Stimulated activated CD4-positive, alpha-beta T cell treated with anti-CD3 and anti-CD28 coated beads, Interleukin-15, amount 100 ng/mL, for 1 hour (primary cell): ENCODE measurements at places on chromosomes 6 and 20.

DNA sequence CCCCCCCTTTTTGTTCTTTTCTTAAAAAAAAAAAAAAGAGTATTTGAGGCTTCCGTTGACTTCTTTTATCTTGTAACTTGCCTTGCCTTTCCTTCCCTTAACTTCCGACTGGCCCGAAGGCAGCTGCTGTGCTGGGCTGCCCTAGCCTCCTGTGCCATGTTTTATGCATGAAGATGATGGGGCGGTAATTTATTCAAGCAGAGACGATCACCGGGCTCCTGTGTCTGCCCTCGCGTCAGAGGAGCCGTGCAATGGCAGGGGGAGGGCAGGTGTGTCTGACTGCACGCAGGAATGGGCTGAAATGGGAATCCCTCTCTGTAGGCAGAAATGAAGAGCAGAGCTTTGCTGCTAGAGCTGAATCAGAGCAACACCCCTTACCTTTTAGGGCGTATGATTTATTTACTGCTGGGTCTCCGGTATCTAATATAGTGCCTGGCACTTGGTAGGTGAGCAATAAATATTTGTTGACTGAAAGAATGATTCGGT, 106.3 kb upstream of the RIPOR2 start:
- DNase-seq: peak; percentile 20

DNA sequence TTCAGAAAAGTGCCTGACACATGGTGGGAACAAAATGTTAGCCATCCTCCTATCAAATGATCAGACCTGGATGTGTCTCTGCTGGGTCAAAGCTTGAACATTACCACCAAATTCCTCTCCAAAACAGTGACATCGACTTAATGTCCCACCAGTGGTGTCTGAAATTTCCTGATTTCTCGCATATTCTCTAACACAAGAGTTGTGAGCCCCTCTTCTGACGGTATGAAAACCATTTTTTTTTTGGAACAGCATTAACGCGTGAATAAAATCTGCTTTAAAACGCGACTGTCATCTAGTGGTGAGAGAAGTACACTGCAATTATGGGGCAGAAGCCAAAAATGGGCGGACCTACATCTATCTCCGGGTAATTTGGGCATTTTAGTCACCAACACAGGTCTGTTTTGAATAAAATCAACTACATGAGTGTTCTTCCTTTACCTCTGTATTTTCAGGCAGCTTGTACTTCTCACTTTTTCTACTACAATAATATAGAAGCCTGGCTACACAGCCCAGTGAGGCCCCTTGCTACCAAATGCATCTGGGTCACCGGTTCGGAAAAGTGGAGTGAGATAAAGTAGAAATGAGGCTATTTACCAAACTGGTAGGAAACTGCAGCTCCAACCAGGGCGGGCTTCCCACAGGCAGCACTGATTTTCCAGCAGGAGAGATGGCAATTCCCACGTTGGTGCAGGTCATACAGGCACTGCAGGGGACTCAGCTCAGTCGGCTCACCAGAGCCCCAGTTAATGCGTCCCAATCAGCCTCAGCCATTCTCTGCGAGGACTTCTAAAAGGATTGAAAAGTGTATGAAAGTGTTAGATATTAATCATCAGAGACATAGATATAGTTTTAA, 27.4 kb downstream of the MGME1 start:
- no peak for DNase-seq

- DNase-seq: no peak
These were observed 9.1 kb upstream of the DCBLD1 start for GRCh38 chr6:117473401-117473800.

GRCh38 chr6:21636876-21637275, 43.3 kb downstream of the SOX4 start:
- no peak for DNase-seq

DNA sequence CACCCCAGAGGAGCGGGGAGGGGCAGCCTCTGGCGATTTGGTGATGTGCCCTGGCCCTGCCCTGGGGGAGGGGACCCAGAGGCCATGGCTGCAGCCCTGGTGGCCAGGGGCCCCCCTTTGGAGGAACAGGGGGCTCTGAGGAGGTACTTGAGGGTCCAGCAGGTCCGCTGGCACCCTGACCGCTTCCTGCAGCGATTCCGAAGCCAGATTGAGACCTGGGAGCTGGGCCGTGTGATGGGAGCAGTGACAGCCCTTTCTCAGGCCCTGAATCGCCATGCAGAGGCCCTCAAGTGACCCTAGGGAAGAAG, 10.9 kb downstream of the NFKBIL1 start:
- no peak for DNase-seq

- no peak for DNase-seq
These were observed 122.6 kb downstream of the SULF2 start for GRCh38 chr20:47662483-47663353.

GRCh38 chr20:4961746-4962145, 39.6 kb downstream of the SLC23A2 start:
- no peak for DNase-seq

GRCh38 chr6:130934848-130935585, 107.8 kb downstream of the SMLR1 start:
- no peak for DNase-seq

- peak; percentile 68 for DNase-seq
These were observed 1.2 kb upstream of the C6orf62 start for GRCh38 chr6:24720131-24720603.

DNA sequence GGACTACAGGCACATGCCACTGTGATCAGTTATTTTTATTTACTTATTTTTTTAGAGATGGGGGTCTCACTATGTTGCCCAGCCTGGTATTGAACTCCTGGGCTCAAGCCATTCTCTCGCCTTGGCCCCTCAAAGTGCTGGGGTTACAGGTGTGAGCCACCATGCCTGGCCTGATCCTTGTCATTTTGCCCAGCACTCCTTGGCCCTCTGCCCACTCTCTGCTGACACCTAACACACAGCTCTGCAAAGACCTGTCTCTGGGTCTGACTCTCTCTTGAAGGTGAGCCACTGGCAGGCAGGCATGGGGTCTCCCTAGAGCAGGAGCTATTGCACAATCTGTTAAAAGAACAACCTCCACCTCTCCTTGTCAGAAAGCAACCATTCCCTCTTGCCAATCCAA, 155.6 kb downstream of the ZFP64 start:
- DNase-seq: no peak

- DNase-seq: no peak
These were observed 2.7 kb downstream of the BCAS1 start for GRCh38 chr20:54067606-54068174.

DNA sequence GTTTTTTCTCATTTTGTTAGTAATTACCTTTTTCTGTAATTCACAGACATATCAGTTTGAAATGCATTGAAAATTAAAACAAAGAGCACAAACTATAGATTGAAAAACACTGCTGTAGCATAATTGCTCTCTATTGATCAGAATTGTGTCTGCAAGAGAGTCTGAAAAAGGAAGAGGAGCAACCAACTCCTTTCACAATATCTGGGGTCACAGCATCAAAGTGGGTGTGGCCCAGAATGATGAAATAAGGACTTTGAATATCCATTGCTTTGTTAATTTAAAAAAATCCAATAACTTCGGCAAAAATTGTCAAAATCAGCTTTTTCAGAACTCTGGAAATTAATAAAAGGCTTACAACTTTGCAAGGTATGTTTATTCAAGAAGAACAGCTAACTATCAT, 99.2 kb downstream of the MYLK4 start:
- DNase-seq: no peak

- DNase-seq: peak; percentile 77
These were observed at the start of gene SAMHD1 for GRCh38 chr20:36951198-36951978. SAMHD1 (minus strand) TSS chr20:36951708; CDS start chr20:36951643, 65 bp downstream.

DNA sequence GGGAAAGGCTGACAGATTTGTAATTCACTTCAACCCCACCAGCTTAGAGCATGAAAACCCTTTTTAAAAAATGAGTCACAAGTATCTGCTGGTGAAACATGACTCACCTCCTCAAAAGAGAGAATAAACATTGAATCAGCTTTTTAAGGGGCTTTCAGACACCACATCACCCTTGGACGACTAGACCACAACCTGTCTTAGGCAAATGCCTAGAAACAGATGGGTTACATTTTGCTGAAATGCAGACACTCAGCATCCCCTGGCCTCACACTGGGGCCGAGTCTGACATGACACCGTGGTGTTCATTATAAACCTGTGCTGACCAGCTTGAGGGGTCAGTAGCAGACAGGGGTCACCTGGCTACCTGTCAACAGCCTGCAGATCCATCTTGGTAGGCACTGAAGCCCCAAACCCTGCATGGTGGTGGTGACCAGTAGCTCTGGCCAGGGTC, 175.3 kb upstream of the CST7 start:
- DNase-seq: no peak

DNA sequence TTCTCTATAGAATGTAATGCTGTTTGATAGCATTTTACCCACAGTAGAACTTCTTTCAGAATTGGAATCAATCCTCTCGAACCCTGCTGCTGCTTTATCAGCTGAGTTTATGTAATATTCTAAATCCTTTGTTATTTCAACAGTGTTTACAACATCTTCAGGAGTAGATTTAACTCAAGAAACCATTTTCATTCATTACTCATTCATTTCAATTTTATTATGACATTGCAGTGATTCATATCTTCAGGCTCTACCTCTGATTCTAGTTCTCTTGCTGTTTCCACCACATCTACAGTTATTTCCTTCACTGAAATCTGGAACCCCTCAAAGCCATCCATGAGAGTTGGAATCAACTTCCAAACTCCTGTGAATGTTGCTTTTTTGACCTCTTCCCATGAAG, 93.7 kb downstream of the ZFAND3 start:
- no peak for DNase-seq

GRCh38 chr20:62219101-62219991, 732 bp downstream of the HRH3 start:
- DNase-seq: no peak

- DNase-seq: no peak
These were observed 44.1 kb upstream of the SLC22A1 start for GRCh38 chr6:160077526-160077925.

- DNase-seq: no peak
These were observed 1.9 kb upstream of the ETV7 start for GRCh38 chr6:36389353-36389752.

DNA sequence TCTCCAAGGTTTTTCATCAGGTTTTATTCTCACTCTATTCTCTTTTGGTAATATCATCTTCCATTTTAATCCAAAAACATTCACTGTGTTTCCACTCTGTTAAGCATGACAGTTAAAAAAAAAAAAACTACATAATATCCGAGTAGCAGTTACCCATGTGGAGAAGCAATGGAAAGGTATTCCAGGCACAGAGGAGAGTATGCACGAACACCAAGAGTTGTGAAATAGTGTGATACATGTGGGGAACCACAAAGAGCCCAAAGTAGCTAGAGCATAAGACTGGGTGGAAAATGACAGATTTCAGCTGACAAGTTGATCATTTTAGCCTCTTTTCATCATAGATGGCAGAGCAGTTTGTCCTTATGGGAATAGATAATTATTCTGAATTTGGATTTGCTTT, 19.9 kb upstream of the FBXL4 start:
- DNase-seq: no peak

- DNase-seq: no peak
These were observed 42.0 kb upstream of the MCHR2 start for GRCh38 chr6:100035873-100036653.

DNA sequence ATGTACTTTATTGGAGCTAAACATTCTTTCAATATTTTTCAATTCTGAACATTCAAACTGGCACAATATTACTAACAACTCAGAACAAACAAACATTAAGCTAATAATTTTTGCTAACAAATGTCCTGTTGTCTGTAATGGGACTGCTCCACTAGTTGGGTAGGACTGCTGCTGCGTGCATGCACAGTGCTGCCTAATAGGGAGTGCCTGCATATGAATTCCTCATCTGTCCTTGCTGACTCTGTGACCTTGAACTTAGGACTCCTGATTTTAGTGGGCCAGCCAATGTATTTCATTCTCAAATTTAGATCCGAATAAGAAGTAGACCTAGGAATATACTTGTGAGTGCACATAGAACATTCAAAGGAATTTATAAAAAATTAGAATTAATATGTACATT, 196.5 kb upstream of the RAB32 start:
- no peak for DNase-seq

DNA sequence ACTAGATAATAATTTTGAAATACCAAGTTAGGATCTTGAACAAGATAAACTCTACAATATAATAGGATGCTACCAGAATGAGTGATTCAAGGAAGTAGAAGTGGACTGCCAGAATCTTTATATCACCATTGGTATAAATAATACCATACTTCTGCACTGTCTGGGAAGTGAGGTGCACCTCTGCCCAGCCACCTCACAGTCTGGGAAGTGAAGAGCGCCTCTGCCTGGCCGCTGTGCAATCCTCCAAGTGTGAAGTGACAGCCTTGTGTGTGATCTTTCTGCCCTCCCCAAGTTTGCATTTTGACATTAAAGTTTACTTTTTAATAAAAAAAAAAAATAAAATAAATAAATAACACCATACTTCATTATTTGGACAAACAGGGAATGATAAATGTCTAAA, 18.8 kb downstream of the LATS1 start:
- no peak for DNase-seq

DNA sequence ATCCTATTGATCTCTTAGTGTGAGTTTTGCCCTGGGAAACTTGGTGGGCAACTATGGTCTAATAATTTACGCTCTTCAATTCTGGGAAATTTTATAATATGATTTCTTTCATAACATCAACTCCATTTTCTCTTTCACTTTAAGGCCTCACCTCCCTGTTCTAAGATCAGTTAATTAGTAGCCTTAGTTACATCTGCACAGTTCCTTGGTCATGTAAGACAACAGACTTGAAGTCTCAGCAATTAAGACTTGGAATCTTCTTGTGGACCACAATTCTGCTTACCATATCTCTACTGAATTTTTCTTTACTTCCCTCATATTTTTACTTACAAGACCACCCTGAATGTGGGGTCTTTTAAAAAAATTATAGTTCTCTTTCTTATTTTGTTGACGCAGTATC, 8.7 kb downstream of the ENPP3 start:
- DNase-seq: no peak

DNA sequence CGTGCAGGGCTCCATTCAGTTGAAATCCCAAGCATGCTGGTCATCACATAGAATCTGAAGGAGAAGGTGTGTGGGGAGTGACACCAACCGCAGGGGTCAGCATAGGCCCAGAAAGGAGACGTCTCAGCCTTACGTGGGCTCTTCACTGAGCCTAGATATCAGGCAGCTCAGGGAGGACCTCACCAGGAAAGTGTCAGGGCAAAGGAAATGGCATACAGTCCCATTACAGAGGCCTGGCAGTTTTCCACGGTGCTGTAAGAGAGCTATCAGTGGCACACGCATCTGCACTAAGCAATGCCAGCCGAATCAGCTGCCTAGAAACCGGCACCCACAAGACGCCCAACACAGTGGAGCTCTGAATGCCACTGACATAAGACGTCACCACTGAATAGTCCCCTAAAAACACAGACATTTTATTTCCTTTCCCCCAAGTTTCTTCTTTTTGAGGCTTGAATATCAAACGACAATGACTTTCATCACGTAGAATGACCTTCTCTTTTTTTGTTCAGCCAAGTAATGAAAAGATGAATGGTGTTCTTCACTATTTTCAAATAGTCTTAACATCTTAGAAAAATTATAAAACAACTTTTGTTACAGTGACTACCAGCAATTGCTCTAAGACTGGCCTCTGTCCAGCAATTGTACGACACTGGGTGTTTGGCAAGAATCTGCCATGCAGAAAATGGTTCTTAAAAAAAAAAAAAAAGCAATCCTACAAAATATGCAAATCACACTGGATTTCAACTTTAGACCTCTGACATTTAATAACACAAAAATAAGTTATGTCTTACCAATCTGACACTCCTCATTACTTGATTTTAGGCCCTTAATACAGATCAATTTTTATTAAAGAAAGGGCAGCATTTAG, 88.9 kb upstream of the FOXQ1 start:
- DNase-seq: no peak
